ENCODE measurements at places on chromosomes 3 and 15. TPM values are rescaled to one million over a fixed set of nuclear protein-coding genes. Genes with fewer than 3 reads are reported as not detected.

Gene ECE2
- not detected for total RNA-seq

Gene IL16
- total RNA-seq, result 0.19 TPM

Gene PLA2G4E
- not detected for total RNA-seq

Gene PPP2R3A
- 7.0 TPM for total RNA-seq

Gene FBXL22
- total RNA-seq, result 1.1 TPM

Gene SEMA3F
- total RNA-seq, result 145 TPM

- no peak for DNase-seq
These were observed 144.1 kb downstream of the VPS13C start for GRCh38 chr15:61916104-61916503.

- peak; percentile 49 for DNase-seq
These were observed 56.6 kb upstream of the PLXND1 start for GRCh38 chr3:129663045-129663446.

DNA sequence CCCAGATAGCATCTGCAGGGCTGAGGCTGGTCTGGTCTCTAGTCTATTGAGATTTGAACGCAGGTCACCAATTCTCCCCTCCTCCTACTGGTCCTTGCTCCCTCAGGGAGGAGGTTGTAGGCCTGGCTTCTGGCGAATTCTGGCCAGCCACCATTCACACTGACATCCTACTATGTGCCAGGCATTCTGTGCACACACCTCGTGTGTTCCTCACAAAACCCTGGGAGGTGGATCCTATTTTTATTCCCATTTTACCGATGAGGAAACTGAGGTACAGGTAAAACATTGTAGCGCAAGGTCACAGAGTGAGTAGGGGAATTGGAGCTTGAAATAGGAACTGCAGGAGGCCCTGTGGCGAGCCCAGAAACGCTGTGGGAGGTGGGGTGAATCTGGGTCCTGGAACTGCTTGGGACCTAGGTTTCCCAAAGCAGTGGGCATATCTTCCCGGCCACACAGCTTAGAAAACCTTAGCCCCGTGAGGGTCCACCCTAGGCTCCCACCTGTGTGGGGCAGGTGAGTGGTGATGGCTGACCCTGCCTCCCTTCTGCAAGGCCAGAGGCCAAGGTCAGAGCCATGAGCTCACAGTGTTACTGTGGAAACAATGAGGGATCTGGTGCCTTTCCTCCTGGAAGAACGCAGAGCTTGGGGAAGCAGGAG, 4.8 kb upstream of the ATP2B2 start:
- no peak for DNase-seq

- peak; percentile 81 for DNase-seq
These were observed at the start of gene NUP210 for GRCh38 chr3:13420045-13420830. TSS of gene NUP210 (minus strand) at chr3:13420322. CDS start at chr3:13420226, 96 bp downstream.

DNA sequence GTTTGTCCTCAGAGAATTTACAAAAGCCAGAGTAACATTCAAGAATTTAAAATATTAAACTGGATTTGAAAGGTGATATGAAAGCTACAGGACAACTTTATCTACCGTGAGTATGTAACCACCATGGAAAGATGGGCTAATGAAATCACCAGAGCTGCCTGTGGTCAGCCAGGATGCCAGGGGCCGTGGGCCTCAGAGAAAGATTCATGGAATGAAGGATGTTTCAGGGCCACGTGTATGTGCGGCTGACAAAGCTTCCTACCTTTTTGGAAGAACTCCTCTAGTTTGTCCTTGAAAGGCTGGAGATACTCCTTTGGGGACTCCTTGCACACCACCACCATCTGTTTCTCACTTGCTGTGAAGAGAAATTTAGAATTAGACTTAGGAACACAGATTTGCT, 138.9 kb downstream of the GREM1 start:
- no peak for DNase-seq

- no peak for DNase-seq
These were observed 5.8 kb downstream of the MCM2 start for GRCh38 chr3:127604035-127604434.

- peak; percentile 82 for DNase-seq
These were observed 5.3 kb downstream of the KNG1 start for GRCh38 chr3:186722457-186722856.

DNA sequence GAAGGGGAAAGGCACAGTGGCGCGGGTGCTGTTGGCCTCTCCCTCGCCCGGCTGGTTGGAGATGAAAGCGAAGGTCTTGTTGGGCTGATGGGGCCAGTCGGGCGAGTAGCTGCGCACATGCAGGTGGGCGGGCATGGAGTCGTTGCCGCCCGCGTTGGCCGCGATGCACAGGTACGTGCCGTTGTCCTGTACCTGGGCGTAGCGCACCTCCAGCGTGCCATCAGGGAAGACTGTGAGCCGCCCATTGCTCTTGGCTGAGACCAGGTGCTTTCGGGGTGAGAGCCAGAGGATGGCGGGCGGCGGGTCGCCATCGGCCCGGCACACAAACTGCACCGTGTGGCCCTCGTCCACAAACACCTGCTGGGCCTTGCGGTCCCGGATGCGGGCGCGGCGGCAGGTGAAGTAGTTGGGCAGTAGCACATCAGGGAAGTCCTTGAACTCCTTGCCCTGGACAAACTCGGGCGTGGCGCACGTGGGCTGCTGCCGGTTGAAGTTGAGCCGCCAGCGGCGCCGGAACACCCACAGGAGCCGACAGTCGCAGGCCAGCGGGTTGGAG, 18.4 kb downstream of the LINGO1 start:
- no peak for DNase-seq

DNA sequence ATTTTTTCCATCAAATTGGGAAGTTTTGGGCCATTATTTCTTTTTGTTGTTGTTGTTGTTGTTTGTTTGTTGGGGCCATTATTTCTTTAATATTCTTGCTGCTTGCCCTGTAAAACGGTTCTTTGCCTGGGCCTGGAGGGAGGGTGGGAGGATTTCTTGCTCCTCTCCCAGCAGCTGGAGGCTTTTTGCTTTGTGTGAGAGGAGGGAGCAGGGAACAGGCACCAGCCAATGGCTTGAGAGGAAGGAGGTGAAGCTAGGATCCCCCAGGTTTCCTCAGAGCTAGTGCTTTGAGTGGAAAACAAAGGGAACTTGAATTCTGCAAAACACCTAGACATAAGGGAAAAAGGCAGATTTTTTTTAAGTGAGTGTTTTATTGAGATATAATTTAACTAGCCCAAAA, 61.2 kb upstream of the DNAJC19 start:
- DNase-seq, result no peak

DNA sequence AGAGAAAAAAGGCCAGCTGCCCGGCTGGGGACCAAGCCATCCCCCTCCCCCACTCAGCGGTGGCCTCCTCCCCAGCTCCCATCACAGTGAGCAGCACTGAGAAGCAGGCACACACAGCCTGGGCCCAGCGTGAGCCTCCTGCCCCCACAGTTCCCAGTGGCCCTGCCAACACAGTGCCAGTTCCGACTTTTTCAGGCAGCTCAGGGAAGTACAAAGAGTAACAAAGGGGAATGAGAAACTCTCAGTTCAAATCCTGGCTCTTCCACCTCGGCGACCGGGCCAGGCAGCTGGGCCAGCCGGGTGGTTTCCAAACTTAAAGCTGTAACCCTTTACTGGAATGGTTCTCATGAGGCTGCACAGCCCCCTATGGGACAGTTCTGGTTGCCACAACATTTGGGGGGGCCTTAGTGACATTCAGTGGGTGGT, 18.5 kb downstream of the TNK2 start:
- DNase-seq, result peak; percentile 79

DNA sequence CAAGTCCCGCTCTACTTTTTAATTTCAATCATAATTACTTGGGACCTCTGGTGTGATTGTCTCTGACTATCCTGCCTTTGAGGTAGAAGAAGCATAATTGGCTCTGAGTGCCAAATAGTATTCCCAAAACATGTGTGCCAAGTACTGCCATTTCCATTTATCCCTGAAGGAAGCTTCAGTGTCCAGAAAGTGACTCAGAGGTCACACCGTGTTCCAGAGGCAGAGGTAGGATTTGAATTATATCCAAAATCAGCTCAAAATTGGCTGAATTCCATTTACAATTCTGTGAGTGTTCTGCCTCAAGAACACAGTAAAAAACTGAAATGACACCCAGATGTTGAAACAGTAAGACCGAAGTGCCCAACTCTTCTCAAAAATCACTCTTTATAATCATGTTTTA, 255.3 kb downstream of the RSL24D1 start:
- no peak for DNase-seq

GRCh38 chr3:15601399-15602145, at the start of the genes BTD and HACL1:
TSS of gene BTD (plus strand) at chr3:15601745. CDS start at chr3:15635440, 33,695 bp downstream.
TSS of gene HACL1 (minus strand) at chr3:15601569. CDS start at chr3:15601463, 106 bp downstream.
- peak; percentile 99 for DNase-seq

DNA sequence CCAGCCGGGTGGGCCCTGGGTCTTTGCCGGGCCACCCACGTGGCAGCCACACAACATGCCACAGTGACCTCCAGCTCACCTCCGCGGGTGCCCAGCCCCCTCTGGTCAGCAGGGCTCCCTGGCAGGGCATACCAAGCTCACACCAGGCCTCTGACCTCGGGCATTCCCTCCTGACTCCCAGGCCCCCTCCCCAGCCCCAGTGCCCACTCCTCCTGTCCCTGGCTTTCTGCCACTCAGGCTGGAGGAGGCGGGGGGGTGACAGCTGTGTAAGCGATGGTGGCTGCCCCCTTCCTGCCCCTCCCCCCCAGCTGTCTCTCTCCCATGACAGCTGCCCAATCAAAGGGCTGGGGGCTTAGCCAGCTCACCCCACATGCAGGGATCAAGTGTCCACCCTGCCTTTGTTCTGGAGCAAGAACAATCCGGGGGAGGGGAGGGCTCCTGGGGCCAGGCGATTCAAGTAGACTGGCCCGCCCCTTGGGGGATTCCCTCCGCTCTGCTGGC, 3.3 kb downstream of the PCBP4 start:
- DNase-seq, result peak; percentile 52

- no peak for DNase-seq
These were observed 37.6 kb downstream of the RAB8B start for GRCh38 chr15:63226966-63227401.

DNA sequence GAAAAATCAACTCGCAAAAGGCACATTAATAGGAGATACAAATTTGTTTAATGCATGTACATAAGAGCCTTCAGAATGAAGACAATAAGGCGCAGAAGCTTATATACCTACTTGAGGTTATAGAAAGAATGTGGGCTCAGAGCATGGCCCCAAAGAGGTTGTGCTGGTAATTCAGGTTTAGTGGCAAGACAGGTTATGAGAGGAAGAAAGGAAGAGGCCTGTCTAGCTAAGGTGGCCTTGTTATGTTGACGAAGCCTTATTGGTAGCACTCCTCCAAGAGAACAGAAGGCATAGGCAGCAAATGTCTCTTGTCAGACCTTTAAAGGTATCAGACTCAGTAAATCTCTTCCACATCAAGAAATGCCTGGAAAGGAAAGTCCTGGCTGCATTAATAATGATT, 290.8 kb downstream of the MCTP2 start:
- no peak for DNase-seq

DNA sequence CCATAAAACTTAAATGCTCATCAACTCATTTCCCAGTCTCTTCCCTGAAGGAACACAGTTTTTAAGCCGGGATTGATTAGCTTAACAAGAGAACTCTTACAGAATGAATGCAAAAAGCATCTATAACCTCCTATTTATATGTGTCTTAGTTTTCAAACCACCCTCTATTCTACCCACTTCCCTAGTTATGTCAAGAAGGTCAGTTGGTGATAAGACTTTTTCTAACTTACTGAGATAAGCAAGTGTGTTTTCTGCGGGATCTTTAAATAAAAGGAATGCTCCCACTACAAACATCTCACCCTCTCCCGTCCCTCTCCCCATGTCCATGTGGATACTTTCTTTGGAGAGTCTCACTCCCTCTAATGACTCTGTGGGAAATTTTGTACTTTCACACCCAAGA, 218.5 kb downstream of the SV2B start:
- DNase-seq, result no peak

DNA sequence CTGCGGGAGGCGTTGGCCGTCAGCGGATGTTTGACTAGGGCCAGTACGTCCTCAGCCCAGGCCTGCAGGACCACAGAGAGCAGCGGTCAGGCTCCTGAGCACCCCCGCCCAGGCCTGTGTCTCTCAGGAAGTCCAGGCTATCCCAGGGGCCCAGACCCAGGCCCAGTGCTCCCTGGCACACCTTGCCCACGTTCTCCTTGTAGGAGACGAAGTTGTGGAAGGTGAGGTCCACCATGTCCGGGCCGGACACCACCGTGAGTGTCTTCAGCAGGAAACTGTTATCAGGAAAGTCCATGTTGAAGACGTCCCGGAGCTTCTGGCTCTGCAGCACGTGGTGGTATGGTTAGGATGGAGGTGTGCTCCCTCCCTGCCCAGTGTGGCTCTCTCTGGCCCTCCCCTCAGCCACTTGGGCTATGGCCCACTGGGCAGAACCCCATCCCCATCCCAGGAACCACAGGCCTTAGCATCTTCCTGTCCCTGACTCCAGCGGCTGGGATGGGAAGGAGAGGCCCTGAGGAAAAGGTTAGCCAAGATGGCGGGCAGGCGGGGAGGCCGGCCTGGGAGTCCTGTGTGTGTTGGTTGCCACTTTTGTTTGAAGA, 5.3 kb downstream of the PLCB2 start:
- no peak for DNase-seq

- DNase-seq, result no peak
These were observed 90.7 kb downstream of the FNDC3B start for GRCh38 chr3:172129850-172130716.

DNA sequence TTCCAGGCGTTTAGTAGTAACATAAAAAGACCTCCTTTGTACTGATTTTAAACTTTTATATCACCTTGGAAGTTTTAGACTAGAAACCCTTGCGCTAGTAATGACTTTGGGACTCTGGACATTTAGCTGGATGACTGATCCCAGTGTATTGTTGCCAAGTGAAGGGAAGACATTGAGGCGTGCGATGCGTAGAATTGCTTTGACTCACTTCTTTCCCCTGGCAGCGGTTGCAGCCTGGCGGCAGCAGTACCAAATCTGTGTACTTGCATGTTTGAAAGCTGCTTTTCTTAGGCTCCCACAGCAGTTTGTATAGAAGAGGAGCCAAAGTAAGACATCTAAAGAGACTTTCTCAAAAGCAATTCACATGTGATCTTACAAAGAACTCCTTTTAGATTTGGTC, 151.6 kb downstream of the BBX start:
- DNase-seq, result no peak
